ENCODE measurements at places on chromosomes 6 and 20.

DNA sequence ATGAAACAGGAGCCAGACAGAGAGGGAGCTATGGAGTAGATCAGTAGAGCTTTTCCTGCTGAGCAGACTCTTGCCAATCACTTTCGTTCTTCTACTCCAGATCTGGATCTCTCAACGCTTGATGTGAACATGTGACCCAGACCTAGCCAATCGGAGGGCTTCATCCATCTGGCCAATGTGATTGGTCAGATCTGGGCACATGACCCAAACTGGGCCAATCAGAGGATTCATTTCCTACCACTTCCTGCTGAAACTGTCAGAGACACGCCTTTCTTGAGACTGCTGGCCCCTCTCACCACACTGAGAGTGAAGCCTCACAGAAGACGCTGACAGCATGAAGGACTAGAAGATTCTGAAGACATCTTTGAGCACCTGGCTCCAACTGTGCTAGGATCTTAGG, 44.2 kb upstream of the ZMYND8 start:
- no peak for DNase-seq

GRCh38 chr20:53284696-53285095, 308.9 kb downstream of the ZNF217 start:
- no peak for DNase-seq

- no peak for DNase-seq
These were observed 68.0 kb downstream of the TMEM170B start for GRCh38 chr6:11605507-11605905.

DNA sequence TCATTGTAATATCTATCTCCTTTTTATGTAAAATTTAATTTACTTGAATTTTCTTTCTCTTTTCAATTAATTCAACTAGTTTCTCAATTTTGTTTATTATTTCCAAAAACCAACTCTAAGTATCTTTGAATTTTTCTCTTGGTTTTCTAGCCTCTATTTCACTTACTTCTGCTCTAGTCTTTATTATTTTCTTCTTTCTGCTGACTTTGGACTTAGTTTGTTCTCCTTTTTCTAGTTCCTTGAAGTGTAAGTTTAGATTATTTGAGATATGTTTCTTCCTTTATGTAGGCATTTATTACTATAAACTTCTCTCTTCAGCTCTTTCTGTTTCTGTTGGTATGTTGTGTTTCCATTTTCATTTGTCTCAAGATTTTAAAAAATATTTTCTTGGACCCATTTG, 70.8 kb downstream of the TNFAIP3 start:
- DNase-seq, result no peak

GRCh38 chr6:2355150-2355549, 109.7 kb upstream of the GMDS start:
- no peak for DNase-seq

DNA sequence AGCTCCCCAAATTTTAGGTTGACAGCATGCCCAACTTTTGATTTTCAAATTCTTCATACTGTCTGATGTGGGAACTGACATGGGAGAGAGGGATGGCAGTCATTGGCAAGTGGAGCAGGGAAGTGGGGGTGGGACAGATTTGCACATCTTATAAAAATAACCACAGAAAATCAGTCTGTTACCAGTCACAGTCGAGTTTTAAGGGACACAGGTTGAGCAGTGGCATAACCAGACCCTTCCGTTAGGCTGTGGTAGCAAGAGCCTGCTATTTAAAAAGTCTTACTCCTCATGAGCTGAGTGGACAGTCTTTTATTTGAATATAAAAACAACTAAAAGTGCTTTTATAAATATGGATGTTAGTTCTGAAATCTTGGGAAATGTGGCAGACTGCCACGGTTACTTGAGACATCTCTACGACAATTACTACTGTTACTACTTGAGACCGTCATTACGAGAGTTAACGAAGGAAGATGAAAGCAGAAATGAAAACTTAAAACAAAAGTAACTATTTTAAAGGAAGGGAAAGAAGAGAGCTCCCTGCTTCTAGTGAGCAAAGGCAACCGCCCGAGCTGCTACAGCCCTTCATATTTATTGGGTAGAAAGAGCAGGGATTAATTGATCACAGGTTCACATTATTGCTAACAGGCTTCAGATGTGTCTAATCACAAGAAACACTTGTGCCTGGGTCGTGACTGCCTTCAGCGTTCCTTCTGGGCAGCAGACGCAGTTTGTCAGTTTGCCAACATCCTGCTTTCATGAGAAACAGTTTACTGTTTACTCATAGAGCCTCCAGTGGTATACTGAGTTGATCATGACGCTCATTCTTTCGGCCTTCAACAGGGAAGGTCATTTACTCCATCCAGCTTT, 71.3 kb downstream of the EFHC1 start:
- DNase-seq, result no peak

DNA sequence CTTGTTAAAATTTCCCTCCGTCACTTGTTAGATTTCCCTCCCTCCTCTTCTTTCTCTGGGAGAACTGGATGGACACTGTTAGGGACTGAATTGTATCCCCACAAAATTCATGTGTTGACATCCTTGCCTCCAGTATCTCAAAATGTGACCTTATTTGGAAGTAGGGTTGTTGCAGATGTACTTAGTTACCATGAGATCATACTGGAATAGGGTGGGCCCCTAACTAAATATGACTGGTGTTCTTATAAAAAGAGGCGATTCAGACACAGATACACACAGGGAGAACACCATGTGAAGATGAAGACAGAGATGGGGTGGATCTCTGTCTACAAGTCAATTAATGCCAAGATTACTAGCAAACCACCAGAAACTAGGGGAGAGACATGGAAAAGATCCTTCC, 139.5 kb downstream of the ALDH8A1 start:
- no peak for DNase-seq

GRCh38 chr6:151630387-151630786, 136.6 kb downstream of the CCDC170 start:
- no peak for DNase-seq

DNA sequence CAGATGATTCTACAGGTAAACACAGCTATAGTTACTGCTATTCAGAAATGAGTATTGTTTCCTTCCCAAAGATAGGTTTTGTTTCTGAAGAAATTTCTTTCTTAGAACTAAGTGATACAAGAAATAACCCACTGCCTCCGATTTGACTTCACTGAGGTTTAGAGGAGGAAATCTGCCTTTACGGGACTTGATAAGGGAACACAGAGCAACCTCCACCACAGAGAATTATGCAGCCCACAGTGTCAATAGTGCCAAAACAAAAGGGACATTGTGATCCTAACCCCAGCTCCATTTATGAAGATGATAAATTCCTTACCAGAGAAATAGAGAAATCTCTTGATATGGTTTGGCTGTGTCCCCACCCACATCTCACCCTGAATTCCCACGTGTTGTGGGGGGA, 164.6 kb downstream of the ZNF217 start:
- no peak for DNase-seq

GRCh38 chr6:134534708-134535149, 216.8 kb upstream of the SGK1 start:
- DNase-seq, result no peak

DNA sequence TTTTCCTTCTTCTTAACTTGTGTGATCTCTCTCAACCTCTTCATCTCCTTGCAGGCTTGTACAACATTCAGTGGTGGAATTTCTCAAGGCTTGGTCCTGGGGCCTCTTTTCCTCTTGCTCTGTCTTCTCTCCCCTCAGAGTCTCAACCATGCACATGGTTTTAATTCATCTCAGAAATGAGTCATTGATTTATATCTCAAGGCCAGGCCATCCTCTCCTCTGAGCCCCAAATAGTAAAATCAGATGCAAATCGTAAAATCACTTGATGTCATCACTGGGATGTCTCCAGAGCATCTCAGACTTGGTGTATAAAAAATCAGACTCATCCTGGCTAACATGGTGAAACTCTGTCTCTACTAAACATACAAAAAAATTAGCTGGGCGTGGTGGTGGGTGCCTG, 85.0 kb downstream of the FNDC1 start:
- no peak for DNase-seq

DNA sequence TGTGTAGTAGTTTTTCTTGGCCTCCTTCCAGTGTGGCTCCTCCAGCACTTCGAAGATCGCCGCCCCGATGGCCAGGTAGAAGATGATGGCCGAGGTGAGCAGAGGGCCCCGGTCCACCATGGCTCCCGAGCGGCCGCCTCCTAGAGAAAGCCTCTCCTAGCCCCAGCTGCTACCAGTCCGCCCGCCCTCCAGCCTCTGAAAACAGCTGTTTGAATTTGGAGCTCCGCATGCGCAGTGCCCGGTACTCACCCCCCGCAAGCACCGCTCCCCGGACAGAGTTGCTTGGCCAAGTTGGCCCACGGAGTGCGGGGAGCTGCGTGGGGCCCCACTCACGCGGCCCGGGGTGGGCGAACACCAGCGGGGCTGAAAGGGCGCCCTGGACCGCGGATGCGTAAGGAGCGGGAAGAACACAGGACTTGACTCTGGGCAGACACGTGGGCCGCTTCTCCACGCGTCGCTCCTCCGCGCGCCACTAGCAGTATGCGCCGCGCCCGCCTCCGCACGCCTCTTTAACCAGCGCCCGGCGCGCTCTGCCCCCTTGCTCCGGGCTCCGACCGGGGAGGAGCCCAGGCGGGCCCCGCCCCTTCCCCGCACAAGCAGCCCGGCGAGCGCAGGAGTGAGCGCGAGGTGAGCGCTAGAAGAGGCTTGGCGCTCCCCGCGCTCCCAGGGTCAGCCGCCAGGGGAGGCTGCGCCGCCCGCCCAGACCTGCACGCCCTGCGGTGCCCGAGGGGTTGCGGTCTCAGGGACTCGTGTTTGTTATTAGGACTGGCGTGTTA, at the start of gene KCNK5:
KCNK5 (minus strand) TSS at position 484 of the 776 bp plus-strand sequence; CDS start at position 120, 364 bp downstream.
- no peak for DNase-seq

GRCh38 chr6:72580281-72580940, 41.5 kb upstream of the KCNQ5 start:
- peak; percentile 22 for DNase-seq

DNA sequence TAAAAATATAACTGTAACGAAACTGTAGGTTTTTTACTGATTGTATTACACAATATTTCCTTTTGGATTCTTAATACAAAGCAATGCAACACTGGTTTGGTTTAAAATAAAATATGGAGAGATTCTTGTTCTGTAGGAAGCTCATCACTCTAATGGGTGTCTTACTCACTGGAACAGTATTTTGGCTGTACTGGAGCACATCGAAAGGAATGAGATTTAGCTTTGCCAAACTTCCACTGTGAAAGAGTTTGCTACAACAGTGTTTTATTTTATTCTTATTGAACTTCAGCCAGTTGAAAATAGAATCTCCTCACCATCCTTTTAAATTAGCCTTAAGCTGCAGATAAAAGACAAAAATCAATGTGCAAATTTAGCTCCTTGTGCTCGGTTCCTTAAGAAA, 230.7 kb upstream of the QKI start:
- DNase-seq, result no peak

DNA sequence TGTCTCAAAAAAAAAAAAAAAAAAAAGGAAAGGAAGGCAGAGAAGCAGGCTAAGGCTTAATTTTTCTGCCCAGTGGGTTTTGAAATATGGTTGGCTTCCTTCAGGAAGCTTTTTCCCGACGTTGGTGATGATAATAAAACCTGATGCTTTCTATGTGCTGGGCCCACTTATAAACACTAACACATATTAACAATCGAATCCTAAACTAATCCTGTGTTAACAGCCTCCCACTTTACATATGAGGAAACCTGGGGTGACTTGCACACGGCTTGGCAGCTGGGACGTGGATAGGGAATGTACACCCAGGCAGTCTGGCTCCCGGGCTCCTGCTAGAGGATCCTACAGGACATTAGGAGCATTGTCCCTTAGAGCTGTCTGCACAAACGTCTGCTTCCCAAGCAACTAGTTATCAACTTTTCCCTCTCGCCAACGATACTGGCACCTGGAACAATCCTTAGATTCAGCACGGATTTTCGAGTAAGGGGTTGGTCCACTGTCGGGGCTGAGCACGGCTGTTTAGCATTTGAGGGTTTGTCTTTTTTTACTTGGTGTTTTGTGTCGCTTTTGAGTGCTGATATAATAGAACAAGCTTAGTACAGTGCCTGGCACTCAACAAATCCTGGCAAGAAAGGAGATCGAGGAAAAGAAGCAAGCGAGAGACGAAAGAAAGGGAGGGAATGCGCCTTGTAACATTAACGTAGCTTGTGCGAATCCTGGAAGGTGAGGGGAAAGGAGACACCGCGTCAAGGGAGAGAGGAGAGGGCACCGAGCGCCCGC, 622 bp upstream of the KIZ start:
- DNase-seq, result peak; percentile 74

- no peak for DNase-seq
These were observed 174.1 kb upstream of the PTPRK start for GRCh38 chr6:128694303-128695009.

DNA sequence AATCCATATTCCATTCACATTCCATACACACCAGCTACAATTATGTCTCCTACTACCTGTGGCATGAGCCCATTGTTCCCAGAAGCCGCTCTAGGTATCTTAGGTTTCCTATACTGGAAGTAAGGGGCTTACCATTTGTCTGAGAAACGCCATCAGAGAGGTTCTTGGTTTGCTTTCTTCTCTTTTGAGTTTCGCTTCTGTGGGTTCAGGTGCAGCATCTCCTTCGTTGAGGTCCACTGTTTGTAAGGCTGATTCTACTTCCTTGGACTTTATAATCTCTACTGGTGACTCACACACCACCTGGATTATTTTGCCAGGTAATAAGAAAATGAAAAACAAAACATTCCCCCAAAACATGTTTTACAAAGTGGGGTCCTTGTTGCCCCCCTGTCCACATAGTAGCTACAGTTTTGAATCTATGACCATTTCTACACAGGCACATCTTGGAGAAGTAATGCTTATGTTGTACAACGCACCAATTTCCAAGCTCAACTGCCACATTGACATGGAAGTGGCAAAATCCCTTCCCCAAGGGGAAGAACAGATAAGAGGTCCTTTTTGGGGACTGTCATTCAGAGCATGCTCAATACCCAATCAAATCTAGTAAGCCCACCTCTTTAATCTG, 103.5 kb downstream of the BCAS1 start:
- no peak for DNase-seq

GRCh38 chr6:53347921-53348370, 804 bp downstream of the ELOVL5 start:
- peak; percentile 54 for DNase-seq

GRCh38 chr6:36276581-36277536, 7.0 kb downstream of the PNPLA1 start:
- DNase-seq, result no peak

DNA sequence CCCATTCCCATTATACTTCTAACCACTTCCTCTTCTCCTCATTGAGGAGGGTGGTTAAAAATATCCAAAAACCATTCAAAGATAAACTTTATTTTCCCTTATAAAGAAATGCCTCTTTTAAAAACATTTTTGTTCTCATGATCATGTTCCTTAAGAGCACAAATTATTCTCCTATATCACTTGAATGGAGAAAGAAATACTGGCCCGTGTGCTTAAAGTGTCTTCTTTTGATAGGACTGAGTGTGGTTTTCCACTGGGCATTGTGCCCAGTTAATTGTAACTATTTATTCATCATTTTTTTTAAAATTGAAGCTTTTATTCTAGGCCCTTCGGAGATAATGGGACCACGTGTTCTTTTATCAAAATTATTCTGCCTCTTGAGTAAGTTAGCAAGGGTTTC, 871.5 kb downstream of the QKI start:
- no peak for DNase-seq

DNA sequence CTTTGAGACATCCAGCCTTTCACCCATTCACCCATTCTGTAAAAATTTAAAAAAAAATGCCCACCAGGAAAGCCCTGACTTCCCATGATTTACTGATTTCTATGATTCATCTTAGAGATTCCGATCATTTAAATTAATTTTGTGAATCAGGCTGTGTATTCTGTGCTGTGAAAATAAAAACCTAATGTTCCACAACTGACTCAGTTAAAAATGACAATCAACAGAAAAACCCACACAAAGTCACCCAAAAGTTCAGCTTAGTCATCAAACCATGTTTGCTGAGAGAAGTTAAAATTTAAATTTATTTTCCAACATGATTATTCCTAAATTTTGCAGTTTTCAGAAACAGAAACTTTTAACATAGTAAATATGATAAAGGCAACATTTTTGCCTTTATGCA, 509.9 kb downstream of the TENT5A start:
- DNase-seq, result no peak
